Forelimb muscle (tissue), 1 donor: ENCODE measurements at places on chromosomes 5 and 9.

DNA sequence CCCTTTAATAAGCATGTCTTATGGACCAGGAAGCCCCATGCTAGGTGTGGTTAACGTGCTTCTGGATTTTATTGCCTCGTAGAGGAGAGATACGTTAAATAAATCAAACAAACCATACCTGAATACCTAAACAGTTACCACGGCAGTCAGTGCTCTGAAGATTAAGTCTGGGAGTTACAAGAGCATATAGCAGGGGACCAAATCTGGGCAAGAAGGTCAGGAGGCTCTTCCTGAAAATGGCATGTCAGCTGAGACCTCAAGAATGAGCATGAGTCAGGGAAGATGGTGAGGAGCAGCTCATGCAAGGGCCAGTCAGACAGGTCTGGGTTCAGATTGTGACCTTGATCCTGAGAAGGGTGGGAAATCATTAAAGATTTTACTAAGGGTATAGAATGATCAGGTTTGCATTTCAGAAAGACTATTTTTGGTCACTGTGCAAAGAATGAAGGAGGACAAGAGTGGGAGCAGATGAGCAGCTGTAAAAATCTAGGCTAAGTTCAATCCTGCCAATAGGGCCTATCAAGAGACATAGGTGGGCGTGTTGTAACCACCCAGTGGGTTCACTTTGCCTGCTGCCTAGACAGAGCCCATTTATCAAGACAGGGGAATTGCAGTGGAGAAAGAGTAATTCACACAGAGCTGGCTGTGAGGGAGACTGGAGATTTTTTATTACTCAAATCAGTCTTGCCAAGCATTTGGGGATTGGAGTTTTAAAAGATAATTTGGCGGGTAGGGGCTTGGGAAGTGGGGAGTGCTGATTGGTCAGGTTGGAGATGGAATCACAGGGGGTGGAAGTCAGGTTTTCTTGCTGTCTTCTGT lies 4.8 kb upstream of the ZNF366 start:
- no peak for DNase-seq

GRCh38 chr5:14155075-14155474 lies 11.9 kb downstream of the TRIO start:
- no peak for DNase-seq

DNA sequence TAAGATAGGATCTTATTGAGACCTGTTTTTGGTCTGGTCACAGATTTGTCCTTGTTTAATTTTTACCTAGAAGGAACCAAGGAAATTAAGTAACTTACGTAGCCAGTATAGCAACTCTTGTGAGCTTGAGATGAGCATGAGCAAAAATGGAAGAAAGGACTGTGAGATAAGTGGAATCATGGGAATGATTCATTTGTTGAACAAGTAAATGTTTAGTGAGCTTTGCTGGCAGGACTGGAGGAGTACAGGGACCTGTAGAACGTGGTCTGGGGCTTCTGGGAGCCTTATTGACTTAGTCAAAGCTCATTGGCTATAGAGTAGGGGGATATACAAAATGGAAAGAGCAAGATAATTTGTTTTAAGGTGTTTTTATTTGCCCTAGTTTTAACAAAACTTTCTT lies 3.0 kb downstream of the RAD23B start:
- no peak for DNase-seq

DNA sequence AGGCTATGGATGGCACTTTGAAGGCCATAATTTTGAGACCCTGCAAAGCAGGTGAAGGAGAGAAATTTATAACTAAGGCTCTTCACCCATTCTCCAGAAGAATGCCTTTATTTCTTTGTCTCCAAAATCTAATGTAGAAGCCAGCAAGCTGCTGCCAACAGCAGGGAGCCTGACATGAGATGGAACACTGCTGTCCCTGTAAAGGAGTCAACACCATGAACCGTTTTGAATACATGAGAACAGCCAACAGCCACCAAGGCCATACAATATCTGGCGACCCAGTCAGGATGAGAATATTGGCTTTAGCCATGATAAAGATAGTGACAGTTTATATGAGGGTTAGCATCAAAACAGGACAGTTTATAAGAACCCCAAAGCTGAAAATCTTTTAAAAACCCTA lies 121.2 kb upstream of the LIFR start:
- DNase-seq, result no peak

- no peak for DNase-seq
Observed at GRCh38 chr5:179268399-179268952, 76.8 kb downstream of the ADAMTS2 start.

- peak; percentile 46 for DNase-seq
Observed at GRCh38 chr5:96661855-96662724, at the start of gene CAST. TSS of gene CAST (plus strand) at chr5:96662376. CDS start at chr5:96662423, 47 bp downstream.

GRCh38 chr5:181204826-181205760 lies at the start of gene TRIM7:
TSS of gene TRIM7 (minus strand) at chr5:181205196. CDS start at chr5:181205110, 86 bp downstream.
- no peak for DNase-seq

DNA sequence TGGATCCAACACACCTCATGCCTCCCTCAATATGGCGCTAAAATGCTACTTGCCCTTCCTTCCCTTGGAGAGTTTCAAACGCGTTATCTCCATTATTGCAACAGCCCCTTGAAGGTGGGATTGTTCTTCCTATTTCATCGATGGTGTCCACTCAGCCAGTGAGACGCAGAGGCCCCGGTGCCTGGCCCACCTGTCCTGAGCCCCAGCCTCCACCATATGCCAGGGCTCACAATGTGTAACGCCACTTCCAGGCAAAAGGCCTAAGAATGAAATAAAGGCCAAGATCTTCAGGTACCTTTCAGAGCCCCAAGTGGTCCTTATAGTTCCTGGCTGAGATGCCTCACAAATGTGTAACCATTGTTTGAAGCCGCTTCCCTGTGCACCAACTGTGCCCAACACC lies 170.7 kb upstream of the PHYKPL start:
- no peak for DNase-seq

DNA sequence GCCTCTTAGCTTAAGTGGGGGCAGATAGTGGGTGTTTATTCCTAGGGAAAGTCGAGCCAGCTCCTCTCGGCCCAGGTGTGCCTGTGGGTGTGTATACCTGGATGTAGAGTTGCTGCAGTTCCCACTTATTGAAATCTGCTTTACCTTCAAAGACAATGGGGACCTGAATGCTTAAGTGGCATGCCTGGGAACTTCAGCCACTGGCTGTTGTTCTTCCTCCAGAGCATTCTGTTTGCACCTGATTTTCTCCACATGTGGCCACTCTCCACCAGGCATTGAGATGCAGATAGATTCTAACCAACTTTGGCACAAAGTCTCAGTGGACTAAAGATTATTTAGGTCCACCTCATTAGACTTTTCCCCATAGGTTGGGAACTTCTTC lies 186.8 kb downstream of the ZNF462 start:
- DNase-seq, result no peak

- no peak for DNase-seq
Observed at GRCh38 chr5:60295423-60295822, 401.9 kb upstream of the PDE4D start.

DNA sequence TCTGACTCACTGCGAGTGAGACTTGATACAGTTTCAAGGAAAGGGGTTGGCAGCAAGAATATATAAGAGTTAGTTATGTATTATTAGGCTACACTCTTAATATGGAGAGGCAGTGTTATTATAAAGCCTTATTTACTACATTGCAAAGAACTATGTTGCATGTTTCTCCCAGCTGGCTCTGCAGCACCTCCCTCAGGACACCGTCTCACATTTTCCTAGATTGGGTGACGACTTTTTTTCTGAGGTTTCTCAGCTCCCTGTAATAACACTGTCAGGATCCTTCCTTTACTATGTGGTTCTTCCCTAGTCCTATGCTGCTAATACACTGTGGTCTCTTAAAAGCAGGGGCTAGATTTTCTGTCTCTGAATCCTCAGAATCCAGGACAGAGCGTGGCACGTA lies 153.7 kb downstream of the INSYN2B start:
- DNase-seq, result no peak

GRCh38 chr5:151577566-151577965 lies 13.6 kb downstream of the FAT2 start:
- no peak for DNase-seq

DNA sequence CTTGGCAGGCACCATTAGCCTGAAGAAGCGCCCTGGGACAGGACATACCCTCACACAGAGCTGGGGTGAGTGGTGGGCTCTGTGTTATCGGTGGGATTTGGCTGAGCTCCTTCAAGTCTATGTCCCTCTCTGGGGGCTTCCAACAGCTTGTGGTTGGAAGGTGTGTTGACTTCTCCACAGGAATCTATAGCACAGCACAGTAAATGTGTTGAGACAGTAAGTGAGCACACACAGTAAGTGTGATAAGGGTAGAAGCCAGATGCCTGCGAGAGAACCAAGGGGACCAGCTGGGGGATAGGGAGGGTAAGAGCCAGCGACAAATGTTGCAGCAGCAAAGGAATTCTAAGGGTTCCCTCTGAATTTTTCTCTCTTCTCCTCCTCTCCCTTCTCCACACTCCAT lies 448.0 kb downstream of the KDM4C start:
- DNase-seq, result no peak

DNA sequence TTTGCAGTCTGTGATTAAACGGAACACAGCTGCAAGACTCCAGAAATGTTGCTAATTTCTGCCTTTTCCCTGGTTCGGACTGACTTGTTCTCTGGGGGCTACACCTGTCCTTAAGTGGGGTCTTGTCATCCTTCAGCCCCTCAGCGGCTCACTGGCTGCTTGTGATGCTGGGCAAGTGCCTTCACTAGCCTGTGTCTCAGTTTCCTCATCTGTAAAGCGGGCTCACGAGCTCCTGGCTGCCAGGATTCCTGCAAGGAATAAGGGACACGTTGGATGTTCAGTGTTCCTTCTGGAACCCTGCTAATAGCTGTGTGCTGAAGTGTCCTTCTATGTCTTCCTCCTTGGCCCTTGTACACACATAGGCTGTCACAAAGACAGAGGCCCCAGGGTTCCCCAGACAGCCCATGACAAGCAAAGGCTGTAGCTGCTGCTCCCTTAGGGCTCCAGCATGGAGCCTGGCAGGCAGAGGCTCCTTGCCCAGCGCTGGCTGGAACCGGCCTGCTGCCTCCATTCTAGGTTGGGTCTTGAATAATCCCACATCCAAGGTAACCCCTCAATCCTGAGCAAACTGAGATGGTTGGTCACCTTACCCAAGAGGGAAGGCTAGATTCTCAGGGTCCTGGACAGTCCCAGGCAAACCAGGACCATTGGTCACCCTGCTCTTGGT lies 116.1 kb downstream of the GAPVD1 start:
- no peak for DNase-seq

- no peak for DNase-seq
Observed at GRCh38 chr9:96514108-96514799, 64.3 kb downstream of the HABP4 start.

GRCh38 chr5:56588636-56589480 lies 226.5 kb upstream of the MAP3K1 start:
- no peak for DNase-seq

DNA sequence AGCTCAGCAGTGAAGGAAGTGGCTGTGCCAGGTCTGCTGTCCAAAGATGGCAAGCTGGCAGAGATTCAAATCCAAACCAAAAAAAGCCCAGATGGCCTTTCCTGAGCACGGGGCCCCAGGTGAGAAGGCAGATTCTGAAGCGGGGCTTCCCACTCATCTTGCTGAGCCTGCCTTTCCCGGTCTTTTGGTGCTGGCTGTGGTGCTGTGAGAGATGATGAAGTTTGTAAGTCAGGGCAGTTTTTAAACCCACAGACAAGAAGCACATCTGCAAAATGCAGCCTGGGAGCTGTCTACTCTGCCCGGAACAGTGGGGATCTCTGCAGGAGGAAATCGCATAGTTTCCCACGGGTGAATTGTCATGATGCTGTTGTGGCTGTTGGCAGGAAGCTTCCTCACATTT lies 85.0 kb upstream of the IRX4 start:
- no peak for DNase-seq

DNA sequence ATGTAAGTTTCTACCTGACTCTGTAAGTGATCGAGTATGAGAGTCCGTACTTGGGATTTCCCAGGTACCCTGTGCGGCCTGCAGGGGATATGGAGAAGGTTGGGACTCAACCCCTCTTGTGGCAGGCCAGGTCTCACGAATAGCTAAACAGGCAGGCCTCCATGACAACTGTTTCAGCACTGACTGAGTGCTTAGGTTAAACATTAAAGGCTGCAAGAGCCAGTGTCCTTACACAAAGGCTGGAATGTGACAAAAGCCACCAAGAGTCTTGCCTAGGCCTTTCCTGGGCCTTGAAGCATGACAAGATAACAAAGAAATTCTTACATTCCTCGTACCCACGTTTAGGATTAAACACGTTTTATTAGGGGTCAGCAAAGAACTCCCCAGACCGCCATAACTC lies 58.6 kb downstream of the THBS4 start:
- no peak for DNase-seq

- DNase-seq, result no peak
Observed at GRCh38 chr9:87603854-87604490, 106.3 kb downstream of the DAPK1 start.

GRCh38 chr5:505951-506525 lies 18.2 kb downstream of the SLC9A3 start:
- no peak for DNase-seq

- no peak for DNase-seq
Observed at GRCh38 chr9:113375057-113376023, 1.4 kb downstream of the HDHD3 start.

- DNase-seq, result no peak
Observed at GRCh38 chr9:36401164-36401740, 1.2 kb upstream of the RNF38 start.

DNA sequence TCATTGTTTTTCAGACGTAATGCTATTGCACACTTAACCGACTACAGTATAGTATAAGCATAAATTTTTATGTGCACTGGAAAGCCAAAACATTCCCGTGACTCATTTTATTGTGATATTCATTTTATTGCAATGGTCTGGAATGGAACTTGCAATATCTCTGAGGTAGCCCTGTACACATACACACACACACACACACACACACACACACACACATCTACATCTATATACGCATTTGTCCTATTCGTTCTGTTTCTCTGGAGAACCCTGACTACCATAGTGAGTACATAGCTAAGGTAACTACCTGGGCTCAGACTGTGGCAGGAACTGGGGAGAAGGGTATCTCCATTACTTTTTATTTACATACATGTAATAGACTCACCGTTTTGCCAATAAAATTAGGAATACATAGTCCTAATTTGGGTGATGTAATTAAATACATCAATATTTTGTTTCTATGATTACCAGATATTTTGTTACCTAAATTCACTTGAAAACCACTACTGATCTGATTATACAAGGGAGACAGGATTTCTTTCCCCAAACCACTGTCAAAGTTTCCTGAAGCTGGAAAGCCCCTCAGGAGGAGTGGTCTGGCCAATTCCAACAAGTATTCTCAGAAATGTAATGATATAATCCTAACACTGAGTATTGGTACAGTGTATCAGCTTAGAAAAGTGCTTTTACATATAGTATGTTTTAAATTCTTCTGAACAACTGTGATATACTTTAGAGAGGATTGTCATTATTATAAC lies 74.0 kb upstream of the PLPP1 start:
- DNase-seq, result no peak

- no peak for DNase-seq
Observed at GRCh38 chr5:13985731-13986418, 41.4 kb upstream of the DNAH5 start.
